ENCODE measurements at places on chromosomes 5 and 9. TPM values are rescaled to one million over a fixed set of nuclear protein-coding genes. Genes with fewer than 3 reads are reported as not detected.

TRIM36 gene
- total RNA-seq, result 11.1 TPM

FAM200C gene
- 4.3 TPM for total RNA-seq

PDE4D gene
- total RNA-seq, result 23.1 TPM

GRCh38 chr5:38531518-38531917, 24.9 kb downstream of the LIFR start:
- no peak for DNase-seq

DNA sequence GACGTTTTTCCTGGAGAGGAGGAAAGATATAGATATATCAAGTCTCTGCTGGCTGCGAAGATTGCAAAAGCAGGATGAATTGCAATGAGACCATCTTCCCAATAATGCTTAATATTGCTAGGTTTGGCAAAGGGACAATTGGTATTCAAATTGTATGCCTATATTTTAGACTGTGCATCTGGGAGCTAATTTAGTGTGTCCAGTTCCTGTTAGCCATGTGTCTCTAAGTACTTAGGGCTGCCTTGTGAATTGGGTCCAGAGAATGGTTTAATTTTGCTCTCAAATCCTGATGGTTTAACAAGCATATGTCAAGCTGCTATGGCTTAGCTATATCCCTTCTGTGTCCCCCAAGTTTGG, 97.6 kb upstream of the ZNF366 start:
- DNase-seq, result no peak

DNA sequence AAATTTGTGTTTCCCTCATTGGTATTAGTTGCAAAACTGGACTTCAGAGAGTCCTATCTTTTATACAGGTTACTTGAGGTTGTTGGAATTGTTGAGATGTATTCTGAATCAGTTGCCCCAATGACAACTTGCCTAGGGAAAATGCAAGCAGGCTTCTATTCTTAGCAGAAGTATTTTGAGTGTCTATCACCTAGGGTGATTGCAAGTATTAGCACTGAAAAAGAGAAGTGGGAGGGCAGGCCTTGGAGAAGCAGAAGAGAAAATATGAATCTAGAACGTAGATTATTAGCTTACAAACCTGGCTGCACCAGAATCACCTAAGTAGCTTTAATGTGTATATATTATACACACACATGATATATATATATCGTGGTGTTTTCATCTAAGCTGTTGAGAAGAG, 43.2 kb downstream of the ADAMTS12 start:
- DNase-seq, result no peak

DNA sequence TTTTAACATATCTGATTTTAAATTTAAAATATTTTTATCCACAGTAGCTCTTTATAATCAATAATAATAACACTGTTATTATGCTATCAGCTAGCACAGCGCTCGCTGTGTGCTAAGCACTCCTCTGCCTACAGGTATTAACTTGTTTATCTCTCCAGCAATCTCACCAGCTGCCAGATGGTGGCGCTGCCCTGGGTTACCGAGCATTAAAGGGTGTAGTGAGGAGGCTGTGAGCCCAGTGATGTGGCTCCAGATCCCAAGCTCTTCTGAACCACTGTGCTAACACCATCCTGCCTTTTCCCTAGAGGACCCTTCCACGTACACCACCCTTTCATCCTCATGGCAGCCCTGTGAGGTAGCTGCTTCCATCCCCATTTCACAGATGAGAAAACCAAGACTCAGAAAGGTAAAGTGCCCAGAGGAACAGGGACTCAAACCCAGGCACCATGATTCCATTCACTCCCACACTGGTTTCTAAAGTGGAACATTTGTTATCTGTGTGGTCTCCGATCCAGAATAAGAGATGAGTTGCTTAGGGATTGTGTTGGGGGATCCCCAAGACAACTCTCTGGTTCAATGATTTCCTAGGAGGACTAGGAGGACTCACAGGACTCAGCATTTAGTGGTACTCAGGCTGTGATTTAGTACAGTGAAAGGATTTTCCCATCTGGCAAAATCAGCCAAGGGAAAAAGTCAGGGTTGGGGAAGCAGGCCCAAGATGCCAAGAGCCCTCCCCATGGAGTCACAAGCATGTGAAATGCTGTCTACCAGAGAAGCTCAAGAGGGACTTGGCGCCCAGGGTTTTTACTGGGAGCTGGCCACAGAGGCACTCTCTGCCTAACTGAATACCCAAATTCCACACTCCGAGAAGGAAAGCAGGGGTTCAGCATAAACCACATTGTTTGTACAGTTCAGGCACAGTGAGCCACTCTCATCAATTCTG, 7.0 kb downstream of the IGFBPL1 start:
- no peak for DNase-seq

- no peak for DNase-seq
Observed at GRCh38 chr5:142671266-142671665, 14.6 kb downstream of the FGF1 start.

DNA sequence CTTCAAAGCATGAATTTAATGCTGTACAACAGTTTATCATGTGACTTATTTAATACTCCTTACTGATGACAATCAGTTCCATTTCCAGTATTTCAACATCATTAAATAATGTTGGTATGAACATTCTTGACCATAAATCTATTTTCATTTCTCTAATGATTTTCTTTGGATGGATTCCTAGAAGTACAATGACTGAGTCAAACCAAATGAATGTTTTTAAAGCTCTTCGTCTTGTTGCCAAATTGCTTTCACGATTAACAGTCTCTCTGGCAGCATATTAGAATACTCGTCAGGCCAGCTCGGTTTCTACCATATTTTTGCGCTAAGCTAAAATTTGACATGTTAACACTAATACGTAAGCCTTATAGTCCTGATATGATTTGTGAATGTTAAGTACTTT, 197.0 kb downstream of the TRPM3 start:
- DNase-seq, result no peak

Data from osteocyte (in vitro differentiated cells).